ENCODE measurements at places on chromosomes 12 and 14.

DNA sequence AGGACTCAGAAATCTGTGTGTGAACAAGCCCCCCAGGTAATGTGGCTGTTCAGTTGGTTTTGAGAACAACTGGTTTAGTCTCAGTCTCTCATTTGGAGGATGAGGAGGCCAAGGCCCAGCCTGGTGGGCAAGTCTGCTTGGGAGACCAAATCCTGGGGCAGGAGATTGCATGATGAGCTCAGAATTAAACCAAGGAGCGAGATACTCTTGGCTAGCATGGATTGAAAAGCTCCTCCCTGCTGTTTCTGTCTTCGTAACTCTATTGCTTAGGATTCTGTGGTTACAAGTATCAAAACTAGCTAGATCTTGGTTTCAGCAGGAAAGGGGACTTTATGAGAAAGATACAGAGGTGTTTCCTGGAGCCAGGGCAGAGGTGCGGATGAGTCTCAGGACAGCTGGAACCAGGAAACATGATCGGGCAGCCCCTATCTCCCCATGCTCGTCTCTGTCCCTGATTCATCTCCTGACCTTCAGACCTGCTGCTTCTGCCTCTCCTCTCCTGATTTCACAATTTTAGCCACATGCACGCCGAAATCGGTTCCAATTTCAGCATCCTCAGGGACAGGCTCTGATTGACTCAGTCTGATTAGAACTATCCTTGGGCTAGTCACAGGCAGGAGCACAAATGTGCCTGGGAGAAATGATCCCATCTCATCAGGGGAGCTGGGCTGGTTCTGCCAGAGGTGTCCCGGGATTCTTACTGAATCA is 40.2 kb upstream of the RIN3 start:
- DNase-seq, result no peak

- no peak for DNase-seq
Measured at GRCh38 chr14:77086951-77087350, 11.1 kb upstream of the CIPC start.

DNA sequence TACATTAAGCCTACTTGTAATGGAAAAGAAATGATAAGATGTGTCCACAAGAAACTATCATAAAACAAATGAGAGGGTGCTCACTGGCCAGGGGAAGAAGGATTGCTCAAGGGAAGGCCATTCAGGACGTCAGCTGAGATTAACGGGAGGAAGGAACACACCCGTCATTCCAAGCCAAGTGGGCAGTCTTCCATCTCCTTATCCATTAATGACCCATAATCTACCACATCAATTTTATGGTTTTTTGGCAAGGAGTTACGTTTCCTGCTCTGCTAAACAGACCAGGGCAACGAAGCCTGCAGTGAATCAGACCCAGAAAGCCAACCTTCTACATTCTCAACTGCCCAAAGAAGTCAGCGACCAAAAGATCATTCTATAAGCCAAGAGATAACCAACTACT is 25.1 kb downstream of the PRKAB1 start:
- DNase-seq, result no peak

GRCh38 chr14:100830681-100831080 is 4.8 kb downstream of the MEG3 start:
- DNase-seq, result no peak

- no peak for DNase-seq
Measured at GRCh38 chr12:122874081-122874480, 21.8 kb downstream of the VPS37B start.

- DNase-seq, result no peak
Measured at GRCh38 chr12:26271889-26272492, 76.6 kb downstream of the SSPN start.

DNA sequence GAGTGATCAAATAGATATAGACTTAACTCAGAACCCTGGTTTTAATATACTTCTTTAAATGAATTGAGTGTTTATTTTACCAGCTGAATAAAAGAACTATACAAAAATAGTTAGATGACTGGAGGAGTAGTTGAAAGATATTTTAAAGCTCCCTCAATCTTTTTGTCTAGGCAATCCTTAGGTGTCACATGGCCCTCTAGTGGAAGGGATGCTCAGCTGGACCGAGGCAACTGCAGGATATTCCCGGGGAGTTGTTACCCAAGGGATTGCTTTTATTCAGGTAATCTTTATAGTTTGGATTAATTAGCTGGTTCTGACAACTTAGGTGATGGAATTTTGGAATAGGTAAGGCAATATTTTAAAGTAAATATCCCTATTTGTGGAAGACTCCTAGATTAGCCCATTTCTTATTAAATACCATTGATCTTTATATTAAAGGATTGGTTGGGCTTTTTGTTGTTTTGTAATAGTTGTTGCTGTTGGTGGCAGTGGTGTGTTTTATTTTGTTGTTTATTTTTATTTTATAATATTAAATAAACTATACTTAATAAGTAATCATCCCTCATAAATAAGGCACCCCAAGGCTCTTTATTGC is 57.1 kb downstream of the ZDHHC17 start:
- DNase-seq, result no peak

- no peak for DNase-seq
Measured at GRCh38 chr14:100392356-100392755, 69.2 kb downstream of the SLC25A47 start.

- DNase-seq, result no peak
Measured at GRCh38 chr12:52699960-52700359, 3.4 kb downstream of the KRT77 start.

GRCh38 chr12:56518570-56518969 is 3.0 kb upstream of the RBMS2 start:
- no peak for DNase-seq

DNA sequence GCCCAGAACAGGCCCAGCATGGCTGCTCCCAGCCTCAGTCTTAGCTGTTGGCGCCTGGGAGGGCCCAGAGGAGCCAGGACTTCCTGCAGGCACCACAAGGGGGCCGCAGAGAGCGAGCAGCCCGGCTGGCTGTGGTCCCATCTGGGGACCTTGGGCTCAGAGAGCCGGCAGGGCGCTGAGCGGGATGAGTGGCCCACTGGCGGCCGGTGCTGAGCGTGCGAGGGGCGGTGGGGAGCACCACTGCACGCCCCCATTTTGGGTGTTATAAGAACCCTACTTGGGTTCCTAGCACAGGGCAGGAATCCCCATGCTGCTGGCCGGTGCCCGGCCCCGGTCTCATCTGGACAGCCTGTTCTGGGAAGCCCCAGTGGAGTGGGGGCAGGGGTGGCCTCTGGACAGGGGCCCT is 25.9 kb upstream of the CRIP2 start:
- DNase-seq, result no peak
